ENCODE measurements at places on chromosomes 12 and 14.

DNA sequence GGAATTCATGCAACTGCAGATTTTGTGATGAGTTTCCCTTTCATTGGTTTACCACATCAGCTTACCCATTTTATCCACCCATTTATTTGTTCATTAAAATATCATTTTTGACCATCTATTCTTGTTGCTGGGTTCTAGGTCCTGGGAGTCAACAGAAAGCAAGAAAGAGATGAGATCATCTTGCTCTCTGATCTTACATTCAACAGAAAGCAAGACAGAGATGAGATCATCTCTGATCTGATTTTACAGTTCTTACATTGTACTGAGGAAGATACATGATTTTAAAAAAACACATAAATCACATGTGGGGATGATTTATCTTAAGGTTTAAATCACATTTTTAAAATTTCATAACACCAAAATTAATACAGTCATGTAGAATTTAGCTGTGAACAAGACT lies 2.3 kb downstream of the TAS2R46 start:
- DNase-seq, result no peak

DNA sequence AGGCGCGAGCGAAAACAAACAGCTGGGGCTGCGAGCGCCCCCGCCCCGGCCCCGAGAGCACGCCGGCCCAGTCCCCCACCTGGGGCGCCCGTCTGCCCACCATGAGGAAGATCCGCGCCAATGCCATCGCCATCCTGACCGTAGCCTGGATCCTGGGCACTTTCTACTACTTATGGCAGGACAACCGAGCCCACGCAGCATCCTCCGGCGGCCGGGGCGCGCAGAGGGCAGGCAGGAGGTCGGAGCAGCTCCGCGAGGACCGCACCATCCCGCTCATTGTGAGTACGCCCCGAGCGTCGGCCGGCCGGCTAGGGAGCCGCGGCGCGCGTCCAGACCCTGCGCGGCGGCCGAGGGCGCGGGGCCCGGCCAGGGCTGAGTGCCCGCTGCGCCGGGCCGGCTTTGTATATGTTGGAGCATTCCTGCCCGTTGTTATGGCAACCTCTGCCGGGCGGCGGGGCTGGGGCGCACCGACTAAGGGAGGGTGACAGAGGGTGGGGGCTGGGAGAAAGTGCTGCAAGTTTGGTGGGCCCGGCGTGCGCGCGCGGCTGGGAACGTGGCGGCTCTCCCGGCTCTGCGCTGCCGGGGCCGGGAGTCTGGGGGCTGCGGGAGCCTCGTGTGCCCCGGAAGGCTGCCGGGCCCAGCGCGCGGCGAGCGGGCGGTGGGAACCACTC lies 367 bp downstream of the GALNT16 start:
- DNase-seq, result no peak

GRCh38 chr14:88255798-88256197 lies 67.3 kb downstream of the KCNK10 start:
- no peak for DNase-seq

DNA sequence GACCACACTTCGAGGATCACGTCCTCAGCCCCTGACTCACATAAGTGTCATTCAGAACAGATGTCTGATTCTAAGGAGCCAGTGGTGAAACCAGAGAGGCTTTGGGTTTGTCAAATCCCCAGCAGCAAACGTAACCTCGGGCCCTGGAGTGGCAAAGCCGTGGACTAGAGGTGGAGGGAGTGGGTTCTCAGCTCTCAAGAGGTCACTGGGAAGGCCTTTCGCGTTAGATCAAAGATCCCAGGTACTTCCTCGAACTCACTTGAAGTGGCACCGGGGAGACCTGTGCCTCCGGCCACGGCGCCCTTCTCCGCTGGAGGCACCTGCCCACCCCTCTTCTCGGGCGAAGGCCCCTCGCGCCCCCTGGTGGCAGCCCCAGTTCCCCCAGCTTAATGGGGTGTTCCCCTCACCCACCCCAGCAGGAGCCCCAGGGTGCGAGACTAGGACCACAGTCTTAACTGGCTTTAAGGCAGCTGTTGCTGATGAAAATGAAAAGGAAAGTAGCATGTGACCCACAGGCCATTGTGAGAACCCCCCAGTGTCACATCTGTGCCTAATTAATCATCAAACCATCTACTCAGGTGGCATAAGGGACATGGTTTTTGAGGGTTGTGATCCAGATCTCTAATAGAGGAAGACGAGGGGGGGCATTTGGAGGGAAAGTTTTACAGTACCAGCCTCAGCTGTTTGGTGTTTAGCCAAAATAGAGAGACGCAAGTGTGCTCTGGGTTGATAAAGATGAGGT lies 672 bp upstream of the ESR2 start:
- peak; percentile 86 for DNase-seq

DNA sequence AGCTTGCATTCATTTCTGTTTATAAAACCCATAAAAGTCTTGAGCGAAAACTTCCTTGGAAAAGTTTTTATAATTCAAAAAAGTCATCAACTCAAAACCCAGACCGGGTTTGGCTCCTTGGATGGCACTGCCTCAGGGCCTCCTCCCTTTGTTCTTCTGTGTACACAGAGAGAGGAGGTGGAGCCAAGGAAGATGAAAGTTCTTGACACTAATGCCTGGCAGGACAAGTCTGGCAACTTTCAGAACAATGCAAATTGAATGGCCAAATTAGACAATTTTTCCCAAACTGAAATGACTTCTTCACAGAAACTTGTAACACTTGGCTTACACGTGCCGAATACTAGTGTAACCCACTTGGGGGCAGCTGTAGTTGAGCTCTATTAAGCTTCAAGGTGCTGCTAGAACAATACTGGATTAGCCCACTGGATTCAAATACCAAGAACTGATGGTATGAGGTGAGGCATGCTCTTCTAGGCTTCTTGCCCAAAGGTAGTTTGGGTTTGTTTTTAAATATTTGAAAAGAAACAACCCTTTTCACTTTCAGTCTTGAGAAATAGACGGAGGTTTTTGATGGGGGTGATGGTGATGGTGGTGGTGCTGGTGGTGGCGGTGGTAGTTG lies 86.6 kb upstream of the FRMD6 start:
- no peak for DNase-seq

- DNase-seq, result no peak
Observed at GRCh38 chr14:92409043-92409442, 86.1 kb downstream of the SLC24A4 start.

DNA sequence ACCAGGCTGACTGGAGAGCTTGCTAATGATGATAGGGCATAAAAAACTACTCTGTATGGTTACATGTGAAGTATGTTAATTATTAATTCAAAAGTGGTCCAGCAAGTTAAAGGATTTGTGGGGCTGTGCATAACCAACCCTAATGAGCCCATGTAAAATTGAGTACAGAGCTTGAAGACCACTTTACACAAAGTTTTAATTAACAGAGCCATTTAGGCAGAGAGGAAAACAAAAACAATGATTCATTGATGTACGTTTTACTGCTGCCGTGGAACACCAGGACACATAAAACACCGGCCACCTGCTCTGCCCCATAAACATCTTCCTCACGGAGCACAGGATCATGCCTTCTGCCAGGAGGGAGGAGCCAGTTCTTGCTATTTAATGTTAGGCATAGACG lies 83.5 kb downstream of the RIMBP2 start:
- DNase-seq, result no peak

GRCh38 chr12:124191024-124191359 lies 103.9 kb upstream of the RFLNA start:
- DNase-seq, result no peak

DNA sequence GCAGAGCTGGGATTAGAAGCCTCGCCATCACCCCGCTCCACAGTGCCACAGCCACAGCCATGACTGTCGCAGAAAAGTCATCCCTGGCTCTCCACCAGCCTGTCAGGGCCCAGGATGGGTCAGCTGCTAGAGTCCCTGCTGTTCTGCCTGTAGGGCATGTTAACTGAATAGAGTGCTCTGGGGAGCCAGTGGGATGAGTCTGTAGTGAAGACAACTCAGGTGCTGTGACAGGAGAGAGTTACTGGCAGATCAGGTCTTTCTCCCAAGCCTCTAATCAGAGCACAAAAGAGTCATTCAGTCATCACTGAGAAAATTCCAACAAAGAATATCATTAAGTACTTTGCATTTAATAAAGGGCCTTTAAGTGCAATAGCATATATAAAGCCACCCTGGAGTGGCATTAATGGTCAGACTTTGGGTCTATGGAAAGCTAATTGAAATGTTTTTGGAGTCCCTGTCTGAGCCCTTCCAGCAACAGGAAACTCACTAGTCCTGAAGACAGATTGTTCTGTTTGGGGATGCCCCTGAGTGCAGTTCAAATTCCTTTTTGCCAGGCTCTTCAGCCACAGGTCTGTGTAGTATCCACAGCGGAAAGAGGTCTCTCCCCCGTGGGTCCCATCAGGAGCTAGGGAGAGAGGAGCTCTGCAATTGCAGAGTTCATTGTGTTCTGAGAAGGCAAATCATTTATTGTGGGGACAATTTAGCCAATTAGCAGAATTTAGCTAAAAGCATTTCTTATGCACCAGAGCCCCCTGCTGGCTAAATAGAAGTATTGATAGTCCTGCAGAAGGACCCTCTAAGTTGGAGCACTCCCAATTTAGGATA lies 45.2 kb upstream of the C14orf132 start:
- DNase-seq, result peak; percentile 44

GRCh38 chr14:37972941-37973887 lies 234.5 kb upstream of the SSTR1 start:
- DNase-seq, result no peak

GRCh38 chr14:73097421-73097820 lies 38.9 kb upstream of the PSEN1 start:
- no peak for DNase-seq

- DNase-seq, result no peak
Observed at GRCh38 chr12:636632-637031, 26.6 kb downstream of the NINJ2 start.

- DNase-seq, result no peak
Observed at GRCh38 chr12:111893287-111893686, 51.3 kb downstream of the MAPKAPK5 start.

- DNase-seq, result no peak
Observed at GRCh38 chr12:103865151-103865730, 24.2 kb upstream of the NT5DC3 start.

DNA sequence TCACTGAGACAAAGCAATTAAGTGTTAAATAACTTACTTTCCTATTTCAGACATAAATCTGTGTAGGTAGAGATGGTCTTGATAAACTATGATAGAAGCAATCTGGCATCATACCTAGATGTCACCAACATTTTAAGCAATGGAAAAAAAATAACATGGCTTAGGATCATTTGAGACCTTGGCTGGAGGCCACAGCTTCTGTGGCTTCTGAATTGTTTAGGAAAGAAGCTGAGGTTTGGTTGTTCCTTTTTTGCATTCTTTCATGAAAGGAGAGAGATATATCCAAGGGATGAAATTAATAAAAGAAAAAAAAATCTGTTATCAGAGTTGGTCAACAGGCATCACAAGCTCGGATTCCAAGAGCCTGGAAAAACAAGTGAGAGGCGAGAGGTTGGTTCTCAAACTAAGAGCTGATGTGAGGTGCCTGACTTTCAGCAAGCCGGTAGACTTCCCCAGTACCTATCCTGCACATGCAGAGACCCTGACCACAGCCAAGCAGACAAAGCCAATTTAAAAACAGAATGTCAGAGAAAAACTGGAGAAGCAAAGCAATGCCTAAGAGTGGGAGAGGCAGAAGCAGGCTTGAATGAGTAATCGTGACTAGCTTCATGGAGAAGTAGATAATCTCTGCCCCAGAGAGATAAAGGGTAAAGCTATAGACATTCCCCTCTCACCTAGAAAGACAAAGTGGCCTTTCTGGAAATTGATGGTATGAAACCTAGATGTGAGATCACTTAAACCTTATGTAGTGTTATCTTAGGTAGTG lies 43.4 kb upstream of the ST8SIA1 start:
- DNase-seq, result no peak

DNA sequence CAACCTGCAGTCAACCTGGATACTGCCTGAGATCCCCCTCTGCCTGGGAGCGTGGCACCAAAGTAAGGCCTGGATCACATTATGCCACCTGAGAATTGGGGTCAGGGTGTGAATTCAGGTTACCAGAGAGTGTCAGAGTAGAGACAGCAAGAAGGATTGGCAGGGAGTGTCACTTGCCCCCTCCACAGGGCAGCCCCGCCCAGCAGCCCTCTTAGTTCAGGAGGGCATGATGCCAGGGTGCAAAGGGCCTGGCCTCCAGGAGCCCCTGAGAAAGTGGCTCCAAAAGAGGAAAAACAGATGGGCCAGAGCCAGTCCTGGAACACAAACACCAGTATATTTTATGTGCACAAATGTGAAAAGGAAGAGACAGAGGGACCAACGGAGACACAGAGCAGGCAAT lies 18.6 kb downstream of the TMEM229B start:
- no peak for DNase-seq

DNA sequence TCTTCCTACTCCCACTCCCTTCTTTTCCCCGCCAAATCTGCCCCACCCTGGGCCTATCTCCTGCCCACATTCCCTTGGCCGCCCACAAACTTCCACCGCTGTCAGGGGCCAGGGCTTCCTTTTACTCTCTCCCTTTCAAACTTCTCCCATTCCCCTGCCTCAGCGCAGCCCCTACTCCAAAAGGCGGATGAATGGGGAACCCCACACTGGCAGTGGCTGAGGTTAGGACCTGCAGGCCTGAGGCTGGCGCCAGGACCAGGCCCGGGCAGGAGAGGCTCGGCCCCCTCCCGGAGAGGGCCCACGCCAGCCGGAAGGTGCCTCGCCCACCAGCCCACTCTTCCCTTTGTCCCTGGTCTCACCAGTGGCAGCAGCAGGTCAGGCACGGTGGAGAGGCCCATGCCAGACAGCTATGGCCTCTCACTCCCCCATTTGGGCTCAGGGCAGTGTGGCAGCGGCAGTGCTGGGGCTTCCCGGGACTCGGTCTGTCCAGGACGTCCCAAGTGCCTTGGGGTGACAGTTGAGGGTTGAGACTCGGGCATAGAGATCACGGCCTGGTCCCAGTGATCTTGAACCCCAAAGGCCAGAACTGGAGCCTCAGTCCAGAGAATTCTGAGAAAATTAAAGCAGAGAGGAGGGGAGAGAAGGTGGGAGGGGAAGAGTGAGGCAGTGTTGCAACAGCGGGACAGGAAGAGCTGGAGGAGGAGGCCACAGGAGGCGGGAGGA lies at the start of gene TNFRSF1A:
TSS of gene TNFRSF1A (minus strand) at position 660 of the 723 bp plus-strand sequence. CDS start at position 398, 262 bp downstream.
- peak; percentile 70 for DNase-seq

- no peak for DNase-seq
Observed at GRCh38 chr12:130944878-130945277, 8.8 kb upstream of the ADGRD1 start.

GRCh38 chr12:122172262-122172939 lies 1.6 kb downstream of the IL31 start:
- DNase-seq, result no peak

DNA sequence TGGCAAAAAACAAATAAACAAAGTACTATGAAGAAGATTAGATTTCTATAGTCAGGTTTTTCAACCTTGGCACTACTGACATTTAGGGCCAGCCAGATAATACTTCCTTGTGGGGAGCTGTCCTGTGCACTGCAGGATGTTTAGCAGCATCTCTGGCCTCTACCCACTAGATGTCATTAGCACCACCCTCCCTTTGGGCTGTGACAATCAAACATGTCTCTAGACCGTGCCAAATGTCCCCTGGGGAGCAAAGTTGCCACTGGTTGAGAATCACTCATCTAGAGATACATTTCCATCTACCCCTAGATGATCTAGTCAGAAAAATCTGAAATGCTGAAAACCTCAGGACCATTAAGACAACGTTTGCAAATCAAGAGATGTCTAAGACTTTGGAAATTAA lies 29.9 kb downstream of the SRRM4 start:
- DNase-seq, result no peak

GRCh38 chr14:83483063-83483462 lies 1949.4 kb upstream of the SEL1L start:
- DNase-seq, result no peak

All from CD4-positive, alpha-beta T cell treated with Interleukin-17A for 4 hours (primary cell).